Islet precursor cell (in vitro differentiated cells): ENCODE measurements at places on chromosomes 16 and 17.

DNA sequence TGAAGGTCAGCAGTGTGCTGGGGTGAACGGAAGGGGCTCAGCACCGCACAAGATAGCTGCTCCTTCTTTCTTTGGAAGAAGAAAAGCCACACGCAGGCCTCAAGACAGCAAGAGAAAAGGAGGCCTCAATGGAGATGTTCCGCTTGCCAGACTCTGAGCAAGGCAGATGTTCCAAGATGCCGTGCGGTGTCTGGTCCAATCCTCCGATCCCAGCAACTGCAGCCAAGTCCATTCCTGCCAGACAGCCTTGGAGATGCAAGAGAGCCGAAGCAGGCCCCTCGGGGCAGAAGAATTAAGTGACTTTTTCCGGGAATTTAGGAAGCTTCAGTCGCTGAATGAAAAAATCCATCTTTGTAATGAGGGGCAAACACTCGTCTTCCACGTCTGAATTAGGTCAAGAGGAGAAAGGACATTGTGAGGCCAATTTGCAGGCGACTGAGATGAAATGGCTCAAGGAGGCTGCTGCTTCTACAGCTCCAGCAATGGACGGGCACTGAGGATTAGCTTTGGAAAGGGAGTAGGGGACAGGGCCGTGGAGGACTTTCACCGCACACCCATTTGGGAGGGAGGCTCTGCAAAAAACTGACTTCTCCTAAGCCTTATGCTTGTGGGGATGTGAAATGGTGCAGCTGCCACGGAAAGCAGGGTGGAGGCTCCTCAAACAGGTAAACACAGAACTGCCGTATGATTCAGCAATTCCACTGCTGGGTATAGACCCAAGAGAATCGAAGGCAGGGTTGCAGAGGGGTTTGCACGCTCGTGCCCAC lies 44.7 kb downstream of the RPH3AL start:
- no peak for DNase-seq

DNA sequence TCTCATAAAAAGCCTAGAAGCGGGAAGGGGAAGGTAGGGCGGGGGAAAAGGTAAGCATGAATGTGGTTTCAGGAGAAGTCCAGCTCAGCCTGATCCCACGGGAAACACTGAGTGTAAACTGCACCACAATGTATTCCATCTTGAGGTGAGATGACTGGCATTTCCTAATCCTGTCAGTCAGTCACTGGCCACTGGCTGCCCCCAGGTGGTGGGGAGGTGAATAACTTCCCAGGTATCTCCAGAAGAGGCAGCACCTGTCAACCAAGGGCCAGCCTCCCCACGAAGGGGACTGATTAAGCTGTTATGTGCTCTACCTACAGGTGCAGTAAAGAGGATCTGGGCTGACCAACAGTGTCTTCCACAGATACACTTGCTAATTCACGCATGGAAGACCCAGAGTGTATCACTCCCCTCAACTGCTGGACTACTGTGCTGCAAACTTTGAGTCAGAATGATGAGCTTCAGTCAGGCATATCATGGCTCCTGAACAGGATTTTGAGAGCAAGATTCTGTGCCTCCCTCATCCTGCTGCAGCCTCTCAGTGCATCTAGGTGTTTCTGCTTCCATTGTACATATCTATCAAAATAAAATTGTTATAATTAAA lies 108.5 kb upstream of the CCL2 start:
- DNase-seq: peak; percentile 90

- no peak for DNase-seq
These were observed 2.4 kb upstream of the CACNA1H start for GRCh38 chr16:1150511-1150982.

DNA sequence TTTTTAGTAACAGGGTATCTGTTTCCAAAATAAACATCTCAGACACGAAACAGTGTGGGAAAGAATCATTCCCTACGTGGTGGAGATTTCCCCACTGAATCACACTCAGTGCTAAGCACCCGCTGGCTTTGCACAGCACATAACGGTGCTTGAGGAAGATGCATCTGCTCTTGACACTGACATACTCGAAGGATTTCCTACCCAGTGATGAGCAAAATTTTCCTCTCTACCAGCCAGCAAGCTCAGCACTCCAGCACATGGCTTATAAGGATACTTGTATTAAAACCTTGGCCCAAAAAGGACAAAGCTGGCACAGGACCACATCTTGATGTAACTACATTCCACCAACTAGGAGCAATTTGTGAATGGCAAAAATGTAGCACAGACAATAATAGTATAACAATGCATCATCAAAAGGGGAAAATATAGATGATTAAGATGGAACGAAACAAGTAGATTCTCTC lies 59.0 kb downstream of the ANKFY1 start:
- peak; percentile 33 for DNase-seq

DNA sequence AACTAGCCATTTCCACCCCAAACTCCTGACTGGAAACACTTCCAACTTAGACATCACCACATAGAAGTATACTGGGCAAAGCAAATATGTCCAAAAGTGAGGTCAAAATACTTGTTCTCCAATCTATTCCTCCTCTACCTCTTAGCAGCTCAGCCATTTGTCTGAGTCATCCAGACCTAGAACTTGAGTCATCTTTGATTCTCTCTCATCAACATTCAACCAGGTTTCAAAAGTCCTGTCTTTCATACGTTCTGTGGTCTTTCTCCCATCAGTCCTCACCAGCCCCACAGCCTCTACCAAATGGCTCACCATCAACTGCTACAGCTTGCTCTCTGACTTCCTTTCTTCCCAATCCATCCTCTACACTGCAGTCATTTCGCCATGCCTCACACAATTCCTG lies 6.8 kb downstream of the ANKFY1 start:
- DNase-seq: no peak

GRCh38 chr17:41211845-41212466 lies 14.5 kb upstream of the KRTAP9-2 start:
- DNase-seq: no peak

DNA sequence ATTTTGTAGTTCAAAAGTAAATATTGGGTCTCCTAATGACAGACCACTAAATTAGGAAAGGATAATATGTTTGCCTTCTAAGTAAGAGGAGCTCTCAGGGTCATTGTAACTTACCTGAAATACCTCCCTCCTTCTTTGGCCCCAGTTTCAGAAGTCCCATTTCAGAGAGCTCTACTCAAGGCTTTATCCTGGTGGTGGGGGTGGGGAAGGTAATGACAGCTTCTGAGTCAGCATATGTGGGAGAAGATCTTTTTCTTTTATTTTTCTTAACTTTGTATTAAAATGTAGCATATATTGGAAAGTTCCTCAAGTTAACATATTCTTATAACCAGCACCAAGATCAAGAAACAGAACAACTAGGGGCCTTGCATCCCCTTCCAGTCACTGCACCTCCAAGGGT lies 16.9 kb upstream of the GINS3 start:
- no peak for DNase-seq
